AG04450 (cell line): ENCODE measurements at places on chromosomes 11 and 22. TPM values are rescaled to one million over a fixed set of nuclear protein-coding genes. Genes with fewer than 3 reads are reported as not detected.

DNA sequence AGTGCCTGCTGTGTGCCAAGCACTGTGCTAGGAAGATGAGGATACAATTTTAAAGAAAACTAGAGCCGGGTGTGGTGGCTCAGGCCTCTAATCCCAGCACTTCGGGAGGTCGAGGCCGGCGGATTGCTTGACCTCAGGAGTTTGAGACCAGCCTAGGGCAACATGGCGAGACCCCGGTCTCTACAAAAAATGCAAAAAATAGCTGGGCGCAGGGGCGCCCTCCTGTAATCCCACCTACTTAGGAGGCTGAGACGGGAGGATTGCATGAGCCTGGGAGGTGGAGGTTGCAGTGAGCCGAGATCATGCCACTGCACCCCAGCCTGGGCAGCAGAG, 8.3 kb downstream of the TPBGL start:
- no peak for DNase-seq

DNA sequence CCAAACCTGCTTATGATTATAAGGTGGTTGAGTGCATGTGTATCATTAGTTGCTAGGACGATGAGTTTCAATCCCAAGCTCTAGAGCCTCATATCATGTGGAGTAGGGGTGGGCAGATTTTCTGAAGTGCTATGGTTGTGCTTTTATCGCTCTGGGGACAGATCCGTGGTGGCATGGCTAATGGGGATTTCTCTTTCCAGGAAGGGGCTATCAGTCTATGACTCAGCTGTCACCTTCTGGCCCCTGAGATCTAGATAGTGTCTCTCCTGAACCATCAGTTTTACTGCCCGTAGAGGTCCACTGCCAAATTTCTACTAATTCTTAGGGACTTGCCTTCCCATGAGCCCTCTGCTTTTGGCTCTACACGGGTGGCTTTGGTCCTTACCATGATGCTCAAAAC, 51.8 kb downstream of the FDX1 start:
- DNase-seq, result no peak

DNA sequence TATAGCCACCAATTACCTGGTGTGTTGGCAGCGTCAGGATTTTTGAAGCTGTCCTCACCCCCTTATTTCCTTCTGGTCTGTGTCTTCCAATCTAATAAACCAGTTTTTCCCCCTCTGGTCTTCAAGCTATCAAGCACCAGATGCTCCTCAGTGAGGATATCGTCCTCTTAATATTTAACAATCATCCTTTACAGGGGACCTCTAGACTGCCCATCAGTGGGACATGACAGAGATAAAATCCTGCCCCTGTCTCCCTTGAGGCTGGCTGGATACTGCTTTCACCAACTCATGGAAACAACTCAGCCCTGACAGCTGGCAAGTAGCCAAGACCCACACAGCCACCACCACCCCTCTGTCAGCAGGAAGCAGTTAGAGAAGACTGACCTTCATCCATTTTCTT, 421.0 kb upstream of the API5 start:
- no peak for DNase-seq

- no peak for DNase-seq
These were observed 187.4 kb upstream of the NARS2 start for GRCh38 chr11:78762105-78762504.

- DNase-seq, result no peak
These were observed 10.7 kb downstream of the BCL9L start for GRCh38 chr11:118914987-118915386.

- DNase-seq, result no peak
These were observed 17.8 kb upstream of the CARS1 start for GRCh38 chr11:3074912-3075589.

DNA sequence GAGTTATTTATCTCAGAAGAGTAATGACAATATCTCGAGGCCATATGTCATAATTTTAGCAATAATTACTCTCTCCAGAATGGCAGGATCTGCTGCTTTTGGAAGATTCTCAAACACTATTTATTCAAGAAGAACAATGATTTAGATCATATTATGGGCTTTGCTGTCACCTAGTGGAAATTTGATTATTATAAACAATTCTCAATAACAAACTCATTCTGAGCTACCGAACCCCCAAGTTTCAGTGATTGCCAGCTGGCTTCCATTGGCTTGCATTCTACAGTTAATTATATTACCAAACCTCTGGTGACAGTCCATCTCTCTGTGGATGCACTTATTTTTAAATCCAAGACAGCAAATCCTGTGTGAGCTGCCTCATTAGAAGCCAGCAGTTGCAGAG, 27.9 kb upstream of the SLC36A4 start:
- no peak for DNase-seq

DNA sequence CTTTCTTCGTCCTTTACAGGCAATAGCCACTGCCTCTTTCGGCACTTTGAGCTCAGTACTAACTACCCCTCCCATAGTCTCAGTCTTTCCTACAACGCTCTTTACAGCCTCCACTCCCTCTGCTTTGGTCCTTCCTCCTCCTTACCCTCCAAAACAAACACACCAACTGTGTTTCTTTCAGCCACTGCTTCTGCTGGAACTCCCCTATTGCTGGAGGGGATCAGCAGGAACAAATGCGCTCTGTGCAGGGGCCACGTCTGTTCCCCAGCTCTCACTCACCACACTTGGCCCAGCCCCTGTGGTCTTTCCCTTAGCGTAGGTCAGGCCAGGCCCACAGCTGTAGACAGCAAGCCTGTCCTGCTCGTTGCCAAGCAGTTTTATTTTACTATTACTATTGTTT, 42.3 kb downstream of the PC start:
- no peak for DNase-seq

- DNase-seq, result no peak
These were observed 70.6 kb downstream of the ADM start for GRCh38 chr11:10375280-10375971.

DNA sequence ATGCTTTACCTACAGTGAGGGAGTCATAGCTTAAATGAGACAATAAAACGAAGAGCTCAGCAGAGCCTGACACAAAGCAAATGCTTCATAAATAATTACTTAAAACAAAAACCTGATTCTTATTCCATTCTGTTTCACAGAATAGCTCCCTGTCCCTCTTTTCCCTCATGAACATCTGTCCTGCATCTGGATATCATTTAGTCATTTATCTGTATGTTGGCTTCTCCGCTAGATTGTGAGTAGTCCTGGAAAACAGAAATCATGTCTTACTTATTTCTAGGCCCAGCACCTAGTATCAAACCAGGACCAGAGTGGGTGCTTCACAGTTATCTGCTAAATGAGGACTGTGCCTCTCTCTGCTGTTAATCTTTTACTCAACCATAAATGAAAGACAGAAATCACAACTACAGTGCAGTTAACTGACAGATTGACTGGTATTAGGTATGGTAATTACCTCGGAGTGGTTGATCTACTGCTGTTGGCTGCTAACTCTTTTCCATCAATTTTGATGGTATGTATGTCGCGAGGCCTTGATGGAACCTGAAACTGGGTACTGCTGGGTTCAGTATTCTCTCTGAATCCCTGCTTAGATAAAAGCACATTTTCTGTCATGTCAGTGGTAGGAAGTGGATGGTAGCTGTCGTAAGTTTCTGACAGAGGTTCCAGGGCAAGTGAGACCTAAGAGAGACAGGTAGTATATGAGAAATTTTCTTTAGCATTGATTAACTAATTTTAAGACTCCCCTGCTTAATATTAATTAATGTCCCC, 31.5 kb downstream of the C2CD3 start:
- no peak for DNase-seq

The VEGFB gene
- polyA plus RNA-seq, result 11.8 and 15.7 TPM in 2 replicates

The AIFM3 gene
- polyA plus RNA-seq, result 0.15 and 0.27 TPM in 2 replicates
